ENCODE measurements at places on chromosomes 16 and 17.

- DNase-seq: no peak
Observed at GRCh38 chr16:6643080-6643686, 689.5 kb upstream of the RBFOX1 start.

DNA sequence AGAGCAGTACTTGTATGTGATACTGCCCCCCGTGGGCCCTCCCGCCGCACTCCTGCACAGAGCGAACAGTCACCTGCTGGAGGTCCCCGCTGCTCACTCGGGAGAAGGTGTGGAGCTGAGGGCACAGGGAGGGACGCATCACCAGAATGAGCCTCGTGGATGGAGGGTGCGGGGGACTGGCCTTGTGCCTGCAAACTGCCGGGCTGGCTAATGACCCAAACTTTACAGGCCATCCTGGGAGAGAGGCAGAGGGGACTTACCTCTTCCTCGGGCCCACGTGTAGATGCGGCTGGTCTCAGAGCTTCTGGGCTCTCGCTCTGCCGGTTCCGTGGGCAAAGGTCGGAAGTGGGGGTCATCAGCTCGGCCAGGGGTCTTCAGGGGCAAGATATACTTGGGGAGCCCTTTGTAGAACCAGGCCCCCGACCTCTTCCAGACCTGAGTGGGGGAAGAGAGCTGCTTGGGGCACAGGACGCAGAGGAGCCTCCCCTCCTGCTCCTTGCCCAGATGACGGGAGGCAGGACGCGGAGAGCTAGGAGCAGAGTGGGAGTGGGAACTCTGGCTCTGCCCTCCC is 65.5 kb upstream of the DOC2B start:
- DNase-seq: no peak

GRCh38 chr17:83179811-83180210 is 100.4 kb downstream of the METRNL start:
- DNase-seq: no peak

DNA sequence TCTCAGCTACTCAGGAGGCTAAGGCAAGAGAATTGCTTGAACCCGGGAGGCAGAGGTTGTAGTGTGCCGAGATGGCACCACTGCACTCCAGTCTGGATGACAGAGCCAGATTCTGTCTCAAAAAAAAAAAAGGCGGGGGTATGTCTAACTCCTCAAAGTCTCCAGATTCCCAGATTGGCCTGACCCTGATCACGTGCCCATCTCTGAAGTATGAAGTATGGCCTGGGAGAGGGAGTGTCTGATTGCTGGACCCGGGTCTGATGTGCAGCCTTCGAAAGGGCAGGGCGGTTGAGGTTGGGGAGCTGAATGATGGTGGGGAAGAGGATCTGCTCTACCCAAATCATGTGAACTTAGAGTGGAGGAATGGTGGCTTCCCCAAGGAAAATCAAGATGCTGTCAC is 17.3 kb upstream of the AQP8 start:
- no peak for DNase-seq

DNA sequence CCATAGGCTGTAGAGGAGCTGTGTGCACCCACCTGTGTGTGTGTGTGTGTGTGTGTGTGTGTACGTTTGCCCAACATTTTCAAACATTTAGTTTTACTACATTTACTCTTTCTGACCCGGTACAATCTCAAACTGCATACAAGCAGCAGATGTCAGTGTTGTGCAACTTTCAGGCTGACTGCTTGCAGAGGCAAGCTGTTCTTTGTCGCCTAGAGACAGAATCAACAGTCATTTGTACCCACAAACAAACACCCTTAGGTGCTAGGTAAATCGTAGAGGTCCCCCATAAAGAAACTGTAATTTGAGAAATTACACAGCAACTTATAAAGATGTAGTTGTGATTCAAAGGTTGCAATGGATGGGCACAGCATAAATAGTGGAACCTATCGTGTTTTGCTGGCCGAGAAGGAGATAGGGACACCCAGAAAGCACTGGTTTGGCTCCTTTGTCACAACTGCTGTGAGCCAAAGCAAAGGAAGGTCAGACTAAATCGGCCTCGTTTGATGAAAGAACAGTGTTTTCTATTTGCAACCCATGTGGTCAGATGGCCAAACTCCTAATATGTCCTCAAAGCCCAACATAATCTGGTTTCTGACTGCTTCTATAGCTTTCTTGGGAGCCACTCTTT is 478.4 kb downstream of the TOX3 start:
- DNase-seq: no peak

- no peak for DNase-seq
Observed at GRCh38 chr16:83817022-83817421, 9.2 kb downstream of the HSBP1 start.

DNA sequence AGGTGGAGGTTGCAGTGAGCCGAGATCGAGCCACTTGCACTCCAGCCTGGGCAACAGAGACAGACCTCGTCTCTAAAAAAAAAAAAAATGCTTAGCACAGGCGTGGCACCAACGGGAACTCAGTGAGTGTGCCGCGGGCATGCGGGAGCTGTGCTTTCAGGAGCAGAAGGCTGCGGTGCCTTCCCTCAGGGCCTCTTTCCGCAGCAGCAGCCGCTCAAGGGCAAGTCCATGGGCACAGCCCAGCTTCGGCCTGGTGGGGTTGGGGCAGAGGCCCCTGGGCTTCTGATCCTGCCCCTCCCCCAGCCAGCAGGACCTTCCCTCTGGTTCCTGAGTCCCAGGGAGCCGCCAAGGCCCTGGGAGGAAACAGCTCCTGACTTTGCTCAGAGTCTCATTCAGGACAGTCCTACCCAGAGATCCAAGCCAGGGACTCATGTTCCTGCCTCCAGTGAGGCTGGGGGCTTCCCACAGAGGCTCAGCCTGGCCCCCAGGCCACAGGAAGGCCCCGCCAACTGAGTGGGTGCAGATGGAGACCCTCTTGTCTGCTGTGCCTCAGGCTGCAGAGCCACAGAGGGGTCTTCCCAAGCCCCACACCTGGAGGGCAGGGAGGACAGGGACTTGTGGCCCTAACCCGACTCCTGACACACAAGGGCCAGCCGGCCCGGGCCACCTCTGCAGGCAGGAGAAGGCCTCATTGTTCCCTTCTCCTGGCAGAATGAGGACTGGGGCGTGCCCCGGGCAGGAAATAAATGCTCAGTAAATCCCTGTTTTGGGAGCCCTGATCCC is 3.3 kb upstream of the ZG16B start:
- no peak for DNase-seq

DNA sequence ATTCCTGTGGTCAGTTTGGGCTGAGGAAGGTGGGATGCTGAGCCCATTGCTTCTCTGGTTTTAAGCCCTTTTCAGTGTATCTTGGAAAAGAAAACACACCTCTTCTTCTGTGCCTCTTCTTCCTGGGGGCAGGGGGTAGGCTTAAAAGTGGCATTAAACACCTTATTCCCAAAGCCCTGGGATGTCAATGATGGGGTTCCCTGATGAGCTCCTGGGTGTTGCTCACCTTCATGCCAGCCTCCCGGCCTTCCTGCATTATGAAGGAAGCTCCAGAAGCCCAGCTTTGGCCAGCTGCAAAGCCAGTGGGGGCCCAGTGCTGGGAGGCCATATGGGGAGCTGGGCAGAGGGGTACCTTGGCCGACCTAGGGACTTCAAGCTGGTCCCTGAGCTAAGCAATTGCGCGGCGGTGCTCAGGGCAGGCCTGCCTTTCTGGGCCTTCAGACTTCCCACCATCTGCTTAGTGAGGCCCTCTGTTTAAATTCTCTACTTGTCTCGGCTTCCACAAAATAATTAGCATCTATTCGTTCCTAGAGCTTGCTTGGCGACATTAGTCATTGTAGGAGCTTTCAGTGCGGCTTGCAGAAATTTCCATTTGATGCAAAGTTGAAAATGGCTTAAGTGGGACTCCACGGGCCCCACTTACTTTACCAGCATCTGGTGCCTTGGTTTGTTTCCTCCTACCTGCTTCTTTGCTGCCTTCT is 121.7 kb upstream of the NLRP1 start:
- no peak for DNase-seq

- no peak for DNase-seq
Observed at GRCh38 chr17:52213451-52213850, 54.9 kb upstream of the CA10 start.

- DNase-seq: no peak
Observed at GRCh38 chr16:29898804-29899515, 390 bp downstream of the SEZ6L2 start.

GRCh38 chr17:49464049-49464448 is 31.0 kb upstream of the NGFR start:
- no peak for DNase-seq
